Activated T-cell treated with anti-CD3 and anti-CD28 coated beads for 48 hours (primary cell): ENCODE measurements at places on chromosomes 2 and 18.

DNA sequence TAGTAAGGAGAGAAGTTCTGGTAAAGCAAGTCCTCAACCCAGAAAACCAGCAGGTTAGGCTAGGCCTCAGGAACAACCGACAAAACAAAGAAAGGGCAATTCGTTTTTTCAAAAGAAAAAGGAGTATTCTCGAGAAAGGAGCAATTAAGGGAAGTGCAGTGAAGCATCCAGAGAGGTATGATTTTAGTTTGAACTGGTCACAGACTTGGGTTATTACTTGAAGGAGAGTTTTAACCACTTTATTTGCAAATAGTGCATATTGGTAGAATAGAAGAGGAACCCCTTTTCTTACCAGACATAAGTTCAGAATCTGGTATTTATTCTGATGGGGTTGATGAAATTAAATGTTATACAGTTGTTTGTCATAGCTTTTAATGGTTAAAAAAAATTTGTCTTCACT, 110.0 kb upstream of the GCFC2 start:
- no peak for DNase-seq

GRCh38 chr2:160221391-160222276, 21.6 kb upstream of the ITGB6 start:
- no peak for DNase-seq

GRCh38 chr2:60555066-60555782, 1.8 kb upstream of the BCL11A start:
- no peak for DNase-seq

GRCh38 chr2:112000399-112001135, 54.5 kb upstream of the TMEM87B start:
- DNase-seq: no peak

DNA sequence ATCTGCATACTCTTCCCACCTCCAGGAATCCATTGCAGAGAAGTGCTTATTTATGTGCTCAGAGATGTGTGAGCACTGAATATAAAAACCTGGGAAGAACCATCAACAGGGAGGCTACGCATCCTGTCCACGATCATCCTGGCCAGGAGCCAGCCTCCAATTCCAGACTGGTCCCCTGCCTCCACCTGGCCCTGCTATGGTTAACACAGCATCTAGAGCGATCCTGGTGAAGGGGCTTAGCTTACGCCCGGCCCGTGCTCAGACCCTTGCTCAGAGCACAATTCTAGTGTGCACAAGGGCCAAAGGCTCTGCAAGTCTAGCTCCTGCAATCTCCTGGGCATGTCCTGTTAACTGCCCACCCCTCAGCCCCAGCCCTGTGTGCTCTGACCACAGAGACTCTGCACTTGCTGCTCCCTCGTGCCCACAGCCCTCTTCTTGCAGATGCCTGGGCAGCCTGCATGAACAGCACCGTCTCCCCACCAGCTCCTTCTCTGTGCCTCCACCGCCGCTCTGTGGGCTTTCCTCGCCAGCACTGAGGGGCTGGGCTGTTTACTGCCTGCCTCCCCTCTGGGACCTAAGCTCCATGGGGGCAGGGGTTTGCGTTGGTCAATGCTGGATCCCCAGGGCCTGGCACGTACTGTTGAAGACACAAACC, 6.5 kb downstream of the PER2 start:
- no peak for DNase-seq

DNA sequence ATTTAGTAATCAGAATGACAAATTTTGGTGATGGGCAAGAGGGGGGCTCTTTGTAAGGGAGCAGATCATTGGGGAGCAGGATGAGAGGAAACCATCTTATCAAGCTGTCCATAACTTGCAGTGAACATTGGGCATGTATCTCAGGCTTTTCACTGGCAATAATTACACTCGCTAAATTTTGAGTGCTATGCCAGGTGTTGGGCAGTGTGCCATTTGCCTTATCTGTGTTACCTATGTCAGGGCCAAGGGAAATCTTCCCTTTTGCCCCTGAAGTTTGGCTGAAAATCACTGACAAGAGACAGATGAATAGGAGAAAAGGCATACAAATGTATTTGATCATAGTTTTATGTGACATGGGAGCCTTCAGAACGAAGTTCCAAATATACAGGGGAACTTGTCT, 39.0 kb downstream of the NOSTRIN start:
- DNase-seq: no peak

- DNase-seq: no peak
These were observed 234.3 kb downstream of the ETAA1 start for GRCh38 chr2:67631483-67631882.

DNA sequence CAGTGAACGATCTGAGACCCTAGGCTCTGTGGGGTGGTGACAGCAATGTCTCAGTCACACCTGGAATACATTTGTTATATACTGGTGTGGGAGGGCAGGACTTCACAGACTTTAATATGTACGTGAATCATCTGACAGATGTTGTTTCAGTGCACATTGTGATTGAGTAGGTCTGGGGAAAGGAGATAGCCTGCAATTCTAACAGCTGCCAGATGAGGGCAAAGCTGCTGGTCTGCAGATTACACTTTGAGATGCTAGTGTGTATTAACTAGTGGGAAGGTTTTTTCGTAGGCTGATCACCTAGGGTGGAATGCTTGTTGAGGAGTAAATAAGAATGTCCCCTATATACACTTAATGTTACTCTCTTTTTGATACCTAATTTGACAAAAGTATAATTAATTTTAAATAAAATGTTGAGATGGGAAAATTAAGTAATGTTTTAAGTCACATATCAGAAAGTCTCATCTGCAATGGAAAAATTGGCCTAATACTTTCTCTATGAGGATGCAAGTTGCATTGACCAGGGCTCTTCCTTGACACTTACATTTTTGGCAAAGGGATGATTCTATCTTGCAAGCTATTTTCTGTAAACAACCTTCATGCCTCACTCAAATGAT, 496.9 kb upstream of the HNMT start:
- DNase-seq: no peak
